ENCODE measurements at places on chromosomes 11 and 22.

DNA sequence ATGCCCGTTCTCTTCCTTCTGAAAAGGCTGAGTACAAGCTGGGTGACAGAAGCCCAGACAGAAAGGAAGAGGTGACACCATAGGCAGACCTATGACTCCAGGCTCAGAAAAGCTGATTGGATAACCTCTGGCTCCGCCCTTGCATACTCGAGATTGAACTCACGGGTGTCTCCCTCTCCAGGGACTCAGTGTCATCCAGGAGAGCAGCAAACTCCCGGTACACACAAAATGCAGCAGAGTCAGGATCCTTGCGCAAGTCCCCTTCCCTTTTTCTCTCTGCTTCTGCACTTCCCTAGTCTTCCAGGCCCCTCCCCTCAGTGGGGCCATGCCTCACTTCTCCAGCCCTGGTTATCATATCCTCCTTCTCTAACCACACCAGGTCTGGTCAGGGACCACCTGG lies 9.8 kb downstream of the SCN4B start:
- DNase-seq: no peak

DNA sequence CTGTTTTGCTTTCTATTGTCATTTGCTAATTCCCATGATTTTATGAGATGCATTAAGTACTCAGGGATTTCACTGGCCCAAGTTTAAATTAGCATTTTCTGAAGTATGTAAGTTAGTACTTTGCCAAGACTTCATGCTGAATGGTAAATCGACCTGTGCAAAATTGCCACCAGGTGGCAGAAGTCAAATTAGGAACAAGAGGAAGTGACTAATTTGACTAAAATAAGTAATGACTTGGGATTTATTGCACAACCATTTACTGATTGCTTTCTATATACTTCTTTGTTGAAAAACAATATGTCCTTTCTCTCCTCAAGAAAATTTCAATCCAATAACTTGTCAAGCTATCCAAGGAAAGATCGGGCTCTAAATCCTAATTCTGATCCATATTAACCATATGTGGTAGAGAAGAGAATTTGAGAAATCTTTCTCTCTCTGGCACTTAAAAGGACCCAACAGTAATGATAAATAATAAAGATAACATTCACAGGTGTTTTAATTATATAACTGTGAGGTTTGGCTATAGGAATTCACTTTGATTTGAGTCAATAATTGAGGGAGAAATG lies 253.7 kb upstream of the CHORDC1 start:
- DNase-seq: no peak

DNA sequence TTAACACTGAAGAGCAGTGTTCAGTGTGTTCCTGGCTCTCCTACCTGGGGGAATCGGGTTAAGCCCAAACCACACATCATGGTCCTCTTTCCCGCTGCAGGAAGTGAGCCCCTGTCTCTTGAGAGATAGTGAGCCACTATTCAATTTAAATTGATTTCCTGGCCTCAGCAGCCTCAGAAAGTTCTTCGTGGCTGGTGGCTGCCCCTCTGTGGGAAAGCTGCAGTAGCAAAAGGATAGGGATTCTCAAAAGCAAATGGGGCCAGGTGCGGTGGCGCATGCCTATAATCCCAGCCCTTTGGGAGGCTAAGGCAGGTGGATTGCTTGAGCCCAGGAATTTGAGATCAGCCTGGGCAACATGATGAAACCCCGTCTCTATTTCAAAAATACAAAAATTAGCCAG lies 49.1 kb upstream of the CD5 start:
- DNase-seq: no peak

GRCh38 chr22:30238661-30239487 lies 7.7 kb downstream of the LIF start:
- no peak for DNase-seq
